Stimulated activated CD4-positive, alpha-beta T cell treated with anti-CD3 and anti-CD28 coated beads, Interleukin-1b, Interleukin-23, amount 100 ng/mL, for 1 hour (primary cell): ENCODE measurements at places on chromosomes 7 and 10.

DNA sequence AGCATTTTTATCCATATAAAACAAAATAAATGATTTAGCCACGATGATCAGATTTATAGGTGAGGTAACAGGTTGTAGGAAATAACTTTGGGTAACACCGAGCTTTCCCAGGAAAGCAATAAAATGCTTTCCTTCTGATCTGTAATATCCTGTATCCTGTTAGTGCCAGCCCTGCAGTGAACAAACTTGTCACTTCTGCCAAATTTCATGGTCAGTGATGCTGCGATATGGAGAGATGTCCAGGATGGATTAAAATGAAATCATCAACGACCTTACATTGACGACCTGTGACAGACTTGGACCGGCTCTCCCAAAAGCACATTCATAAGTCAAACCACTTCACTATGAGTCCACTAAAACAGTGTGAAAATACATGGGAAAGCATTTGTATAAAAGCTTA, 608.0 kb upstream of the NRP1 start:
- no peak for DNase-seq

DNA sequence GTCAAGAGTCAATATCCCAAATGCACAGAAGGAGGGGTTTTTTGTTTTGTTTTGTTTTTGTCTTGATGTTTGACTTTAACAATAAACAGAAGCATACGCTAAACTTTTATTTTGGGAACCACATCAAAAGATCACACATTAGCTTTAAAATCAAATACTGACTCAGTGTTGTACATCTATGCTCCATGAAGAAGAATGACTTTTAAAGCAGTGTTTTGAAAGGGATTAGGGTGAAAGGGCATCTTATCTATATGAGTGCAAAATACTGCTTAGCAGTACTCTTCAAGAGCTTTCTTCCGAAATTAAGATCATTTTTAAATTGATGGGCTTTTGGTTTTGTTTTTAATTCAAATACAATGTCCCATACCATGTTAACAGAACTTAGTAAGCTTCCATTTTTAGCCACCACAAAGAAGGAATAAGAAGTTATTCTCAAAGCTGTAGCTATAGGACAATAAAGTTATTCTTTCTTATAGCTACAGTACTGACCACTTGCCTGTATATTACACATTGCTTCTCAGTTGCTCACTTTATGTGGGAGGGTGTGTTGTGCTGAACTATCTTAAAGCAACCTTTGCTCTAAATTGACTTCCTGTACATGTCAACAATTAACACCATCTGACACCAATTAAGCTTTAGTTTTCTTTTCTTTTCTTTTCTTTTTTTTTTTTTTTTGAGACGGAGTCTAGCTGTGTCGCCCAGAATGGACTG, 144.3 kb upstream of the KAT6B start:
- no peak for DNase-seq

DNA sequence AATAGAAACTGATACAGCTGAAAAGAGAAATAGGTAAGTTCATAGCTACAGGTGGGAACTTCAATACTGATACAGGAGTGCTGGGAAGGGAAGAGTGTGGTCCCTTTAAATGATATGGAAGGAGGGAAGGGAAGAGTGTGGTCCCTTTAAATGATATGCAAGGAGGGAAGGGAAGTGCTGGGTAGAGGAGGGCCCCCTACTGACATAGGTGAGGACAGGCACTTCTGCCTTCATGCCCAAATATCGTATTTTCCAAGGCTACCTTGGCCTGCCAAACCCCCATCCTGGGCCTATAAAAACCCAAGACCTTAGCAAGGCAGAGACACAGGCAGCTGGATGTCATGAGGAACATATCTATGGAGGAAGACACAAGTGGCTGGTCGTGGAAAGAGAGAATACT, 92.3 kb downstream of the MAGI2 start:
- DNase-seq, result no peak

DNA sequence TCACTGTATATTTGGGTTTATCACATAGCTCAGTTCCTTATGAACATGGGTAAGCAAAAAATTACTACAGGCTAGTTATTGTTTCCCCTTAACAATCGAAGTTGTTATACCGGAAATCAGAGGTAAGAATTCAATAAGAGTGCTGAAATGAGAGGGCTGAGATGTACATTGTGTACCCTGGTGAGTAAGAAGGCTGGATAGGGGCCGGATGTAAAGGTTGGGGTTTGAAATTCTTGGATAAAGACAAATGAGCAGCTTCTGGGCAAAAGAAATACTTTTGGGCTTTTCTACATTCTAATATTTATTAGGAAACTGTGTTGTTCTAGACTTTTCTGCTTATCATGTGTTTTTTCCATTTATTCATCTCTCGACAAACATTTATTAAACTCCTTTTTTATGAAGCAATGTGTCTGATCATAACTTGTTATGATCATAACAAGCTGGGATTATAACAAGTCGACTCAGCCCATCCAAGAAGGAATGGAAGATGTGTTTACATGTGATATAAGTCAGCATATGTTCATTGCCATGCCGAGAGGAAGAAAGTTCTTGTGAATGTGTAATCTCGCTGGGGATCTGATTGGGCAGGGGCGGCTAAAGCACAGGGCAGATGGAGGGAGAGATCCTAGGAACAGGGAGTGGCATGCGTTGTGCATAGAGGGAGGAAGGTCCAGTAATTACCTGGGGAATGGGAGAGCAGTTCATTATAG, 155.3 kb downstream of the PLXDC2 start:
- no peak for DNase-seq

GRCh38 chr7:92768501-92769393, 67.6 kb downstream of the CDK6 start:
- DNase-seq, result no peak

DNA sequence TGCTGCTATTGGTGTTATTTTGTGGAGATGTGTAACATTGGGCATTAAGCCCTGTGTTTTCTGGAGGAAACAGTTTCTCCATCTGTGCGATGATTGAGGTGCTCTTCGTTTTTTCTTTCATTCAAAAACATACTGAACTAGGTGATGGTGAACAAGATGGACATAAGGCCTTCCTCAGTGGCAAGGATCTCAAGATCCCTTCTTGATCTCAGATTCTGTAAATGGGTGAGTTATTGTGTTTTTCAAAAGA, 759 bp upstream of the ELAPOR2 start:
- DNase-seq, result no peak

GRCh38 chr10:60206735-60207134, 182.9 kb downstream of the ANK3 start:
- no peak for DNase-seq

DNA sequence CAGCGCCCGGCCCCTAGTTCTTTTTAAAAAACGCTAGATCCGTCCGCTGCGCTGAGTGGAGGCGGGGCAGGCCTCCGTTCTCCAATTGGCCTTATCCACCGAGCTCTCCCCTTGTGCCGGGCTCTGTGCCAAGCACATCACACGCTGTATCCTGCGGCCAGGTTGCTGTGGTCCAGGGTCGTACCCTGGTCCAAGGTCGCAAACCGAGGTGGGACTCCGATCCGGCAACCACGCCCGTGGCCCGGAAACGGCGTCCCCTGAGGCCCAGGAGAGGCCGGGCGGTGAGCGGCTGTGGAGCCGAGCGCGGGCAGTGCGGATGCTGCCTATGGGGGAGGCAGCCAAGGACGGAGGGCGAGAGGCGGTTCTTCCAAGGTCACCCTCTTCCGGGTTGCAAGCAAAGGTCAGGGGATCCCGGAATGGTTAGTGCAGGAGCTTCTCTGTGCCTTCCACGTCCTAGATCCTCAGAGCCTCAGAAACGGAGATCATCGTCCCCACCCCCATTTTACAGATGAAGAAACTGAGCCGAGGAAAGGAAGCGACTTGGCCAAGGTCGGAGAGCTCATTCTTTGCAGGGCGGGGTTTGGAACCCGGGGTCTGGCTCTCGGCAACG, 72.4 kb upstream of the LRRC4 start:
- DNase-seq, result no peak

DNA sequence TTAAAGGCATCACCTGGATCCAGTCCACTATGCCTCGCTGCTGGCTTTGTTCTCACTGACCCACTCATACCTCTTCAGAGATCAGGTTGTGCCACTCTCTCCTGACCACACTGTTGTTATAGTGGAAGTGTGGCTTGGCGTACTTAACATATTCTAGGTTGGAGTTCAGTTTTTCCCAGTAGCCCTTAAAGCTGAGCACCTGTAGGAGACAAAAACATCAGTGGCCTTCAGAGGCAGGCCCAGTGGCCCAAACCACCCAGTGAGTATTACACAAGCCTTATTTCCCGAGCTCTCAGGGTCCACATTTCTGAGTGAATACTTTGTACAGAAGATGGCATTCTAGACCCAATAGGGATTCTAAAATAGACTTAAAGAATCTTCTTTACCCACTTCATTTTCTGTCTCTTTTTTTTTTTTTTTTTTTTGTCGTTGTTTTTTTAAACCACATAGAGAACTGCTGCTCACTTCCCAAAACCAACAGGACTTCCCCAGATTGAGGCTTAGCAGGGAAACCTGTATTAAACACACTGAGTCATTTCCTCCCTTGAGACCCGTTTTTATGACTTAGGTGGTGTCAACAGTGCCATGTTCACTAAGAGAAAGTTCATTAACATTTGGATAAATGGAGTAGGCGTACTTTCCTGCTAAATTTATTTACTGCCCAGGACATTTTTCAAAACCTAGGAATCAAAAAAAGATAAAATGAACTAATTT, 85.8 kb downstream of the GSAP start:
- DNase-seq, result no peak

DNA sequence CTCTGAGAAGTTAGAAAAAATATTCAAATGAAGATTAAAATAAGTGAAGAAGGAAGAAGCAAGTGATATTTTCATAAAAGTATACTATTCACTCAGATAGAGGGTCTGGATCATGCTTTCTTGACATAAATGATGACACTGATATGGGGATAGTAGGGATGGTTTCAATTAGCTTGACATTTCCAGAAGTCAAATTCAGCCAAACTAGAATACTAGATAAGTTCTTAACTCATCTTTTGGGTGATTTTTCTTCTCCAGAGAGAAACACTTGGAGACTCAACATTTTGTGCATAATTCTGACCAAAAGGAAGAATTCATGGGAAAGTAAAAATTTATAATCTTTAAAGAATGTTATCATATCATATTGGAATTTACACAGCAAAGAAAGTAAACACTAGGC, 152.0 kb upstream of the LRGUK start:
- DNase-seq, result no peak

GRCh38 chr10:132730573-132730953, 55.4 kb downstream of the NKX6-2 start:
- no peak for DNase-seq

DNA sequence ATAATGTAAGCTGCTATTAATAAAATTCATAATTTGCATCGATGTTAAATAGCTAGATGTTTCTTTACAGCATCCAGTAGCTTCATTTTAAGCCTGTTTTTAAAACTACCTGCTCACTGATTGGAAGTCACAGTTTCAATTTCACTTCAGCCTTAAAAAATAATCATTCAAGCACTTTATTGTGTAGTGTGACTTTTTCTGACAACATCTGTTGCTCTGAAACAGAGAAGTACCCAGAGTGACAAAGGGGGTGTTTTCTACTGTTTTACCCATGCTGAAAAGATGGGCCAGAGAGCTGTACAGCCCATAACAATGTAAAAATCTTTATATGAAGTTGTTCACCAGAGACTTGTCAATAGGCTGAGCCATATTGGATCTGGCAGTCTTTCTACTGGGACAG, 437.2 kb downstream of the MDFIC start:
- no peak for DNase-seq

GRCh38 chr7:87128861-87129267, 23.4 kb upstream of the DMTF1 start:
- DNase-seq, result no peak

DNA sequence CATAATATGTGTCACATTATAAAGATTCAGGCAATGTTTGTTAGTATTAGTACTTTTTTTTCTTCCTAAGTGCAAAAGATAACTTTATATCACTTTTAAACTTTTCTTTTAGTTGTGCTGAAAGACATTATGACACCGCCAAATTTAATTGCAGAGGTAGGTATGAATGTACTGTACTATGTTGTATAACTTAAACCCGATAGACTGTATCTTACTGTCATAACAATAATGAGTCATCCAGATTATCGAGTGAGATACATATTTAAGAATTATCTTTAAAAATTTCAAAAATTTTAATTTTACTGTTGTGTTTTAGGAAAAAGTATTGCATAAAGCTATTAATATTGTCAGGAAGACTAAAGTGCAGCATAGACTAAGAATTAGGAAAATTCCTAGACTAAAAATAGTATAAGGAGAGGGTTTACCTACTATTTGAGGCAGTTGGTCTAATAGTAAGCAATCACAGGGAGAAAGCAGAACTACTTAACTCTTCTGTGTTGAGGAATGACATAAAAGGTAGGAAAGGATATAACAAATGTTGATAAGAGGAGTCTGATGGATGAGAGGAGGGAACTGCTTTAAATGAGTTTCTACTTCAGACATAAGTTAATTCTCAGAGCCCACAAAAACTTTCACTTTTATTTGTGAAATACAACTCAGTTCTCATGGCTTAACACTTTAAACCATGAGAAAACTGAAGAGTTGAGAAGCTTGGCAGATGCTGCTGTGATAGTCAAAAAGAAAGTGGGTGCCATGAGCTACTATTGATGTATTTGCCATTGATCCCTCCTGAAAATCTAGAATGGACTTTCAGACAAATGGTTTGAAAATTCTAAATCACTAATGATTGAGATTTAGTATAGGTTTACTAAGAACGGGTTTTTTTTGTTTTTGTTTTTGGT, 67.8 kb downstream of the PTEN start:
- no peak for DNase-seq

DNA sequence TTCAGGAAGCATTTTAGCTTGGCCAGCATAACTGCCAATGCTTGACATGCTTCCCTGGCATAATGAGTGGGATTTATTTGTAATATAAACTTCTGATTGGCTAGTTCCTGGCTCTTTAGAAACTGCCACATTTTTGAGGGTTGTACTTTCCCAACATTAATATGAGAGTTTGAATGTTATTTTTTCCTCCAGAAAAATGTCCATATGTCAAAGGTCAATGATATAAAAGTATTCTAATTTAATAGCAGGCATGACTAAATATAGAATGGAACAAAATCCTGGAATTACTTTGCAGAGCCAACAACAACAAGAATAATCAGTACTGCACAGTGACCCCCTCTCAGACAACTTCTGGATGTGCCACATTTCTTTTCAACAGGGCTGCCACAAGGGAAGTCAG, 352.6 kb downstream of the PRPF18 start:
- no peak for DNase-seq

GRCh38 chr10:77173615-77174461, 463.8 kb downstream of the KCNMA1 start:
- no peak for DNase-seq

GRCh38 chr7:43703573-43703972, 25.8 kb downstream of the COA1 start:
- no peak for DNase-seq

DNA sequence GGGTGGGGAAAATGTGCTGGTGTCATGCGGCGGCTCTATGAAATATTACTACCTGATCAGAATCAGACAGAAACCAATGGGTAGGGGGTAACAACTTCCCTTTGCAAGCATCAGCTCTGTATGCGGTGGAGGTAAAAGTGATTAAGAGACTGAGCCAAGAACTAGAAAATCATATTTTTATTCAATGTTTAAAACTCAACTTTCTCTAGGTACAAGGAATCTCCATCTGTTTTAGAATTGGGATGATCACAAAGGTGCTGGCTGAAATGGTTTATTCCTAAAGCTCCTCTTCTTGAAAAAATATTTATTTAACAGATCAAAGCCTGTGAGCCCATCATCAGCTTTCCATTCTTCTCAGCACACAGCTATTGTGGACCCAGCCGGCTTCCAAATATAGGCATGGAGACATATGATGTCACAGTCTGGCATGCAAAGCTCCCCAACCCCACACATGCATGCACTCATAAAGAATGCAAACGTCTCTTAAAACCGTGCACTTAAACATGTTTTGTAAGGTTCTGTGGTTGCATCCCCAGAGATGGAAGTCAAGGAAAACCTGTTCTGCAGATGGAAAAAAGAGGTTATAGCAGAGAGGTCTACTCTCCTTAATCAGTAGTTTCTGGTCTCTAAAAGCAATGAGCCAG, 126.0 kb downstream of the SKIDA1 start:
- DNase-seq, result no peak
